Uterus (tissue), 4 donors: ENCODE measurements at places on chromosomes 16 and 17. TPM values are rescaled to one million over a fixed set of nuclear protein-coding genes. Genes with fewer than 3 reads are reported as not detected.

FZD2 gene
- total RNA-seq = 0.26 TPM

TUBG2 gene
- total RNA-seq = 42.0 TPM

DOC2B gene
- total RNA-seq = 3.8 TPM

GRCh38 chr17:80981062-80981902 is 10.4 kb upstream of the CHMP6 start:
- H3K27ac ChIP-seq = no peak overlapping the region
- no peak for DNase-seq

GRCh38 chr17:16974569-16975276 is 2.8 kb upstream of the TNFRSF13B start:
- no peak overlapping the region for H3K4me3 ChIP-seq
- H3K27me3 ChIP-seq = no peaks in the 10 kb centered on the region
- H3K4me1 ChIP-seq = no peaks in the 10 kb centered on the region
- H3K27ac ChIP-seq = no peak overlapping the region
- DNase-seq = no peak

GRCh38 chr16:69741951-69742904 is 12.5 kb downstream of the NOB1 start:
- no peaks in the 10 kb centered on the region for H3K27me3 ChIP-seq
- no peaks in the 10 kb centered on the region for H3K4me1 ChIP-seq
- peak; percentile 69 for DNase-seq
- H3K36me3 ChIP-seq = no peaks in the 10 kb centered on the region

DNA sequence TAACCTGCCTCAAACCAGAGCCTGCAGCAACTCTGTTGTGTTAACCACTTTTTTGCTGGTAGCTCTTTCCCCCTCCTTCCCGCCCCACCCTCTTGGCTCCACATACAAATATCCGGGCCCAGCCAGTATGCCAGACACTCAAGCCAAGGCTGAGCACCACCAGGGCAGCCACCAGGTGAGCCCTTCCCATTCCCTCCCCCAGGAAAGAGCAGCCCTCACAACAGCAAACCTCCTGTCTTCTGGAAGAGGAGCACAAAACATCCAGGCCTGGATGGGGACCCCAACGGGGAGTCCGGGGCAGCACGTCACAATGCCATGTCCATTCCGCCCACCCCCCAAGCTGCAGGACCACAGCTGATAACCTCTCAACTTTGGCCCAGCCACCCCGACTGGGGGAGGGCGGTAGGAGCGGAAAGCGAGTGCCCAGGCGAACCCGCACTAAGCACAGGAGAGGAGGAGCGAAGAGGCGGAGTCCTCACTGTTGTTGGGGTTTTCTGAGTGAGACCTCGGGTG is 757 bp downstream of the ORMDL3 start:
- H3K4me3 ChIP-seq = peak overlapping the region; percentile 76
- H3K4me1 ChIP-seq = peaks cover 7% of the 10 kb centered on the region
- DNase-seq = peak; percentile 53
- H3K27ac ChIP-seq = peak overlapping the region; percentile 66
- no peaks in the 10 kb centered on the region for H3K27me3 ChIP-seq

DNA sequence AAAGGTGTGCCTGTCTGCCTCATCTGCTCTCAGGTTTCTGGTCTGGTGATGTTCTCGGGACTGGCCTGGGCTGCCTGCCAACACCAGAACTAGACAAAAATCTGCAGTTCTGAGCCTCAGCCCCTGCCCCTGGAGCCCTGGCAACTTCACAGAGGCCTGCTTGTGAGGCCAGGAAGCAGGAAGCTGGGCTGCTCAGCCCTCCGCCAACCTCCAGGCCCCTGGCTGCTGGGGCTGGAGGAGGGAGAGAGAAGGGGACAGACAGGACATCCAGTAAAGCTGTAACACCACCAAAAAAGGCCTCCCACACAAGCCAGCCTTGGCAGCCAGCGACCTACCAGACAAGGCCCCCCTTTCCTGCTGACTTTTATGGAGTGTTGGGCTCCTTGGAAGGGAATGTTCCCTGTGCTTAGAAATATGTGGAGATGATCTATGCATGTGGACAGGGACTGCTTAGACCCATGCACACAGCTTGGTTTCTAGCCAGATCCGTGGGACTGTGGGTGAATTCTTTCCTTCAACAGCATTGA is 157.6 kb downstream of the XYLT1 start:
- H3K27me3 ChIP-seq = no peaks in the 10 kb centered on the region
- H3K4me1 ChIP-seq = no peaks in the 10 kb centered on the region
- no peaks in the 10 kb centered on the region for H3K36me3 ChIP-seq
- H3K27ac ChIP-seq = peak overlapping the region; percentile 88
- H3K4me3 ChIP-seq = no peak overlapping the region
- peak; percentile 90 for DNase-seq

GRCh38 chr17:54901230-54901822 is 674 bp downstream of the TOM1L1 start:
- no peak for DNase-seq
- no peaks in the 10 kb centered on the region for H3K36me3 ChIP-seq
- H3K4me1 ChIP-seq = no peaks in the 10 kb centered on the region
- H3K4me3 ChIP-seq = peak overlapping the region; percentile 43

DNA sequence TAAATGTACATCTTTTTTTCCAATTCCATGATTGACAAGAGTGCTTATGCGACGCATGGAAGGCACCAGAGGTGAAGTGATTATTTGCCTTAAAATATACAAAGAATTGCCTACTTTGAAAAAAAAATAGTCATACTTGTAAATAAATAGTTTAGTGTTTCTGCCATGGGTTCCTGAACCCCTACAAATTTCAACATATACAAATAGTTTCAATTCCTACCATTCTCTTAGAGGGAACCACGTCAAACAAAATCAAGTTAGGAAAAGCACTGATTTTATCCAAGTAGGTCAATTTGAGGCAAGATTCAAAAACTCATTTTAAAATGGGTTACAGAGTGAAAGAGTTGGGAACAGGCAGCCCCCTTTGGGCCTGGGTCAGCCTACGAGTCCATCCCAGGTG is 11.7 kb downstream of the CMTM3 start:
- no peak overlapping the region for H3K4me3 ChIP-seq
- H3K4me1 ChIP-seq = no peaks in the 10 kb centered on the region
- H3K27ac ChIP-seq = no peak overlapping the region
- H3K27me3 ChIP-seq = no peaks in the 10 kb centered on the region

- no peaks in the 10 kb centered on the region for H3K27me3 ChIP-seq
- no peak overlapping the region for H3K4me3 ChIP-seq
- H3K4me1 ChIP-seq = no peaks in the 10 kb centered on the region
- no peak for DNase-seq
- H3K36me3 ChIP-seq = no peaks in the 10 kb centered on the region
Measured at GRCh38 chr16:84607694-84608093, 10.2 kb downstream of the COTL1 start.

DNA sequence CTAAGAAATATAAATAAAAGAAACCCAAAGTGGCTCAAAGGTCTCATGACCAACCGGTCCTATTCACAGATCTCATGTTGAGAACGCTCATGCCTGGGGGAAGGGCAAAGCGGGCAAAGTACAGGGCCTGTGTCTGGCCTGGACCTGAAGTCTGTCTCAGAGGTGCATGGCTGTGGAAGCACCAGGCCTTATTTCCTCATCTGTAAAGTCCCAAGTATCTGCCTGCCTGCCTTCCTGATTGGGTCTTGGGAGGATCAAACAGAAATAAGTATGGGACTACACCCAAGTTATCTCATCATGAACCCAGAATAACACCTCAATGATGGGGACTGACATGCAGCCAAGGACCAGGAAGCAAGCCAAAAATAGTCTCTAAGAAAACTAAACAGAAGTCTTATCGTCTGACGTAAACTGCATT is 14.2 kb downstream of the AXIN2 start:
- H3K36me3 ChIP-seq = no peaks in the 10 kb centered on the region
- peaks cover 19% of the 10 kb centered on the region for H3K4me1 ChIP-seq
- no peak for DNase-seq
- H3K27me3 ChIP-seq = no peaks in the 10 kb centered on the region
- H3K4me3 ChIP-seq = no peak overlapping the region

DNA sequence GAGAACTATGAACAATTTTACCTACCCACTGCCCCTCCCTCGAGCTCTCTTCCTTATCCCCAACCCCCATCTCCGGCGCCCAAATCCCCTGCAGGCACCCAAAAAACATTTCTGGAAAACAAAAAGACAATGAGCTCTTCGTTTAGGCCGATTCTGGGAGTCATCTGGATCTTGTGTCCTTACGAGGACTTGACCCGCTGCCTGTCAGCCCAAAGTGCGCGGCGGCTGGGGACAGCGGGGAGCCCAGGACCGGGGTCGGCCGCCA is 524 bp downstream of the STRADA start:
- H3K27me3 ChIP-seq = no peaks in the 10 kb centered on the region
- no peaks in the 10 kb centered on the region for H3K4me1 ChIP-seq
- peak overlapping the region; percentile 86 for H3K27ac ChIP-seq
- peak overlapping the region; percentile 83 for H3K4me3 ChIP-seq
- no peak for DNase-seq
- no peaks in the 10 kb centered on the region for H3K36me3 ChIP-seq

DNA sequence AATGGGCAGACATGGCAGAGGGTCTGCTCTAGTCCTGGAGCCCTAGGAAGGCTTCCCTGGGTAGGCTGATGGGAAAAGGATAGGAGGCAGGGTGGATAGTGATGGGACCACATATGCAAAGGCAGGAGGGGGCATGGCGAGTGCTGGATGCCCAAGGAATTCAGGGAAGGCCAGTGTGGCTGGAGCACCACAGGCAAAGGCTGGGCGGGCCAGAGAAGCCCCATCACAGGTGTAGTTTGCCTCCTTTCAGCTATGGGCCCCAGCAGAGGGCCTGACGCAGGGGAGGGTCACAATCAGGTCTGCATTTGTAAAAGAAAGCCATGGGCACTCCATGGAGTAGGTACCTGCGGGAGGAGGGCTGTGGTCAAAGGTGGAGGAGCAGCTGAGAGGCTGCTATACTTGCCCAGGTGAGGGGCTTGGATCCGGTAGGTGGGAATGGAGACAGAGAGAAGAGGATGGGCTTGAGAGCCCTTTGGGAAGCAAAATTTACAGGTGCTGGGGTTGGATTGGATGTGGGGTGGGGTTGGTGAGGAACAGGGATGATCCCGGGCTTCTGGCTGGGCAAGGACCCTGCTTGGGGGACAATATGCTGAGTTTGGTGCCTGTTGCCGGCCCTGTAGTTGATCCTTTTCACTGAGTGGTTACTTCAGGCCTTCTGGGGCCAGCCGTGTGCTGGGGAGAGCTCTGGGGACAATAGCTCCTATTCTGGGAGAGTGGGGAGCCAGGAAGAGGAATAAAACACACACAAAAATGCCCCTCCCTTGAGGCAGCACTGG is 6.5 kb upstream of the COL1A1 start:
- H3K4me3 ChIP-seq = no peak overlapping the region
- peaks cover 37% of the 10 kb centered on the region for H3K4me1 ChIP-seq
- peak overlapping the region; percentile 98 for H3K27ac ChIP-seq
- H3K36me3 ChIP-seq = no peaks in the 10 kb centered on the region
- H3K27me3 ChIP-seq = no peaks in the 10 kb centered on the region

- H3K27me3 ChIP-seq = no peaks in the 10 kb centered on the region
- H3K27ac ChIP-seq = no peak overlapping the region
- no peak overlapping the region for H3K4me3 ChIP-seq
- no peaks in the 10 kb centered on the region for H3K4me1 ChIP-seq
Measured at GRCh38 chr16:82454566-82454965, 172.2 kb upstream of the CDH13 start.

DNA sequence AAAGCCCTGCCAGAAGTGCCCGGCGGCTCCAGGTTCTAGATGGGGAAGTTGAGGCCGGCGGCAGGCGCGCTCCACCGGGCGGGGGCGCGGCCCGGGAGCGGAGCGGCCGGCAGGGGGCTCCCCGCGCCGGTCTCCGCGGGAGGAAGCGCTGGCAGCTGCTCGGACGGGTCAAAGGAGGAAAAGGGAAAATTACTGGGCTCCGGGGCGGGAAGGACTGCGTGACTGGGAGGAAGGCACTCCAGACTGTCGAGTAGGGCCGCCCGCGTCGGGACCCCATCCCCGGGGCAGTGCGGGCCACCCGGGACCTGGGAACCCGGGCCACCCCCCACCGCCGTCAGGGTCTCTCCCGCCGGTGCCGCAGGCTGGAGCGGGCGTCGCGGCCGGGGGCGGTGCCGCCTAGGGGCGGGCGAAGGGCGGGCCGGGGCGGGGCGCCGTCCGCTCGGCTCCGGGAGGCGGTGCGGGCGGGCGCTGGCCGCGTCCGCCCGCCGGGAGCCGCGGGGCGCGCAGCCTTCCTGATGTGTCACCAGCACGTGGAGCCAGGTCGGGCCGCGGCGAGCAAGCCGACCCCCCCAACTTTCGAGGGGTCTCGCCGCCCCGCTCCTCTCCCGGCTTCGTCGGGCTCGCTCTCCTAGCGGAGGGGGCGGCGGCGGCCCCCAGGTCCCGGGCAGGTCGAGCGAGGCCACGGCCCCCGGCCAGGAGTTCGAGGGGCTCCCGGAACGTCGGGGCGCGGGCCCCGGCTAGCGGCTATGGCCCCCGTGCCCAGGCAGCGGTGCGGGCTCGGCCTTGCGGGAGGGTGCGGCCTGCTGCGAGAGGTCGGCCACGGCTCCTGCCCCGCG is 167.5 kb downstream of the RAB11FIP4 start:
- peak; percentile 83 for DNase-seq
- peak overlapping the region; percentile 70 for H3K4me3 ChIP-seq
- H3K27ac ChIP-seq = peak overlapping the region; percentile 91
- H3K36me3 ChIP-seq = no peaks in the 10 kb centered on the region
- H3K27me3 ChIP-seq = no peaks in the 10 kb centered on the region

DNA sequence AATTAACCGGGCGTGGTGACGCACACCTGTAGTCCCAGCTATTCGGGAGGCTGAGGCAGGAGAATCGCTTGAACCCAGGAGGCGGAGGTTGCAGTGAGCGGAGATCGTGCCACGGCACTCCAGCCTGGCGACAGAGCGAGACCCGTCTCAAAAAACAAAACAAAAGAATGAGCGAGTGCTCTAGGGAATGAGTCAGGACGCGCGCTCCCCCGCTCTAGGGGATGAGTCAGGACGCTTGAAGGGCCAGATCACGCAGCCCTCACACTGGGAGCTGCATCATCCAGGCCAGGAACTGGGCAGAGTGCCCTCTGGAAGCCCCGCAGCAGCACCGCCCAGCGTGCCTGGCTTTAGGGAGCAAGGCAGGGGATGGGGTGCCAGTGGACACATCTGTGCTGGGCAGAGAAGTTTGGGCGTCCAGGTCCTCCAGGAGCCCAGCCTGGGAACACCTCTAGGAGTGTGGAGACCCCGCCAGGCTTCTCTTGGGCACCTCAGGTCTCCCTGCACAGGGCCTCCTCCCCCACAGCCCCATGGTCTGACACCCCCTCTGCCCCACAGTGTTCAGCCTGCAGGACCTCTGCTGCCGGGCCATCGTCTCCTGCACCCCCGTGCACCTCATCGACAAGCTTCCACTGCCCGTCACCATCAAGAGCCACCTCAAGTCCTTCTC is 3.9 kb upstream of the WFIKKN1 start:
- peak overlapping the region; percentile 89 for H3K27ac ChIP-seq
- H3K36me3 ChIP-seq = no peaks in the 10 kb centered on the region
- no peak overlapping the region for H3K4me3 ChIP-seq
- H3K4me1 ChIP-seq = no peaks in the 10 kb centered on the region
